ENCODE measurements at places on chromosomes 2 and 18. TPM values are rescaled to one million over a fixed set of nuclear protein-coding genes. Genes with fewer than 3 reads are reported as not detected.

DNA sequence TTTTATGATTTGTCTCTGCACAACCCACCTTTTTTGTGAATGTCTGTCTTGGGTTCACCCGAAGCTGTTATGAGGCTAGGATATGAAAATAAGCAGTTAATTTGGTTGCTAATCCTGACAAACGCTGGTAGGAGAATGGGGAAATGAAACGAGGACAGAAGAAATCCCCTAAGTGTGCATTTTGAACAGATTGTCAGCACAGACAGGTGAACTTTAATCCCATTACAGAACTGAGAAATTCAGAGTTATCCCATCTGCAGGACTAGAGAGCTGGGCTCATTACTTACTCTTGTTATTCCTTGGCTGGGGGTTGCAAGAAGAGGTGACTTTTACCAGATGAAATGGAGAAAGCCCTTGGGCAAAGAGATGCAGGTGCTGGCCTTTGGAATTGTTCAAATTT is 123.3 kb upstream of the NYAP2 start:
- no peak for DNase-seq

Gene SFTPB
- not detected for total RNA-seq

Gene STPG4
- not detected for total RNA-seq

Gene EN1
- total RNA-seq: 4.7 TPM

Gene HOXD12
- not detected for total RNA-seq
